A549 (cell line): ENCODE measurements at places on chromosomes 3 and 15. TPM values are rescaled to one million over a fixed set of nuclear protein-coding genes. Genes with fewer than 3 reads are reported as not detected.

GRCh38 chr3:132622761-132623160 lies 25.7 kb downstream of the ACKR4 start:
- DNase-seq = no peak

DNA sequence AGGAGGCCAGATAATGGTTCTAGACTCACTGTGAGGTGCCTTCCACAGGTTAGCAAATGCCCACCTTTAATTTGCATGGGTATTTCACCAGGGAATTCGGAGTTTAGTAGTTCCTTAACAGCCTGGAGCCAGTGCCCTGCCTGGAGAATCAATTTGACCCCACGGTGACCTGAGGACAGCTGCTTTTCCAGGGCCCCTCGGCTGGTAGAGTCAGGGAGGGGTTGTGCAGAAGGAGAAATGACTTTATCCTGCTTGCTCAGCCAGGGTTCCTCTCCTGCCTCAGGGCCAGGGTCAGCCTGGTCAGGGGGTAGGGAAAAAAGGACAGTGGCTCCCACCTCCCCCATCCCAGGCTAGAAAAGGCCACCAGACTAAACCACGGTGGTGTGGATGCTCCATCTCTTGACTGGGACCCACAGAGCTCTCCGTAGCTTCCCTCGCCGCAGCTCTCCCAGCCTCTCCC lies 12.0 kb downstream of the DLL4 start:
- no peak for DNase-seq

- DNase-seq = no peak
These were observed 298.2 kb upstream of the SATB1 start for GRCh38 chr3:18723206-18723810.

The GRK7 gene
- polyA plus RNA-seq = 0.03 TPM in 1 of 3 replicates, not detected in the others

The LMCD1 gene
- 64.3 to 73.2 TPM (median 67.7 TPM) in 3 replicates for polyA plus RNA-seq

The INSYN1 gene
- polyA plus RNA-seq = 0.84 to 1.9 TPM (median 1.1 TPM) in 3 replicates

DNA sequence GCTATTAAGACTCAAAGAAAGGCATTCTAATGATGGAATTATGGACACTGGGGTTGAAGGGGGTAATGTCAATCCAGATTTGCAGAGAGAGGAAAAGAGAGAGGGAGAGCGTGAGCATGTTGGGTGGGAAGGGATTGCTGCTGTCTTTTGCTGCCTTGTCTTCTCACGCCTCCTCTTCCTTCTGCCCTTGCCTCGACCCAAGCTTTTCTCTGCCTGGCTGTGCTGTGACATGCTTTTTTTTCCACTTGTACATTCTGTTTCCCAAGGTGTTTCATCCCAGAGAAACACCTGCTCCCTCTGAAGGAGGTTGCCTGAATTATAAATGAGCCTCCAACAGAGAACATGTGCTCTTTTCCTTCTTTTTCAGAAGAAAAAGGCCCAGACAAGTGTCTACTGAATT lies 80.3 kb downstream of the BDH1 start:
- no peak for DNase-seq

DNA sequence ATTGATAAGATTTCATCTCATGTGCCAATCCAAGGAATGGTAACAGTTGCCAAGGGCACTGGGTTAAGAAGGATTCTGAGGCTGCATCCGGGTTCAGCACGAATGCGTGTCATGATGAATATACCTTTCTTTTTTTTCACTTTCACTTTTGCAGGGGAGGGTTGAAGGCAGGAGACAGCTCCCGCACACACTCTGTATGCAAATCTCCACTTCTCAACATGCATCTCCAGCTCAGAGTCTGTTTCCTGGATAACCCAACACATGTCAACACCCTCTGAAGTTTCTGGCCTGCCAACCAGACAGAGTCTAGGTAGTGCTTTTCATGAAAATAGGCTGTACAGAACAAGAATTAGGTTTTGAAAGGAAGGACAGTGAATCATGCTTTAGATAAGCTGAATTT lies 21.6 kb downstream of the B4GALT4 start:
- no peak for DNase-seq

The ITIH1 gene
- not detected in 3 replicates for polyA plus RNA-seq

DNA sequence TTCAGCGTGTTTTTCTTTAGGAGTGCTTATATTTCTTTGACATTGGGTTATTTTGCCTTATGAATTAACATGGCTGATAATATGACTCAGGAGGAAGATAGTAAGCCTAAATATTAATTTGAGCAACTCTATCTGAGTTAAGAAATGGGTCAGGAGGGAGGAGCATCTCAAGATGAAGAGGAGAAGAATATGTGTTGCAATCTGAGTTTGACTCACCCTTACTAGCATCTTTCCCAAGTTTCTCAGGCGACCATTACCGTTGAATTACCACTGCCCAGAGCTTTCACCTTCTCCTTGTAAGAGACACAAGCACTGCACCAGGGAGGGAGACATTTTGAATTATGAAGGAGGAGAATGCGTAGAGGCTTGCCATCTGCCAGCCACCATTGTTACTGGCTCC lies 138.3 kb upstream of the MYRIP start:
- no peak for DNase-seq

The WNT5A gene
- polyA plus RNA-seq = 0.55 to 1.3 TPM (median 1.1 TPM) in 3 replicates

GRCh38 chr3:173957646-173958045 lies 560.1 kb downstream of the NLGN1 start:
- no peak for DNase-seq

- no peak for DNase-seq
These were observed 14.0 kb upstream of the MRPS25 start for GRCh38 chr3:15079091-15079490.

DNA sequence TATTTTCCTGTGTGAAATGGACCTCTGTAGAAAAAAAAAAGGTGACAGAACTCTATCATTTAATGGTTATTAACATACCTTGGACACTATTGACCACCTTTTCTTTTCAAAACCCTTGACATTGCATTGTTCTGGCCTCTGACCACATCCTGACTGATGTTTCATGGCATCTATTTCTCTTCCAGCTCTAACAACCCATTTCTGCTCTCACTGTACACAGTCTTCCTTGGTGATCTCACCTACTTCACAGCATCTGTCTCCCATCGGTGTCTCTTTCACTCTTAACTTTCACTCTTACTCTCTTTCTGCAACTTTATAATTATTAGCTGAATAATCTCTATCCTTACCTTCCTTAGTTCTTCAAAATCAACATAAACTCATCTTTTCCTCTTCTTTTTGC lies 217.4 kb upstream of the CD96 start:
- no peak for DNase-seq
